Ovary (tissue), 10 donors: ENCODE measurements at places on chromosomes 3 and 15. TPM values are rescaled to one million over a fixed set of nuclear protein-coding genes. Genes with fewer than 3 reads are reported as not detected.

DNA sequence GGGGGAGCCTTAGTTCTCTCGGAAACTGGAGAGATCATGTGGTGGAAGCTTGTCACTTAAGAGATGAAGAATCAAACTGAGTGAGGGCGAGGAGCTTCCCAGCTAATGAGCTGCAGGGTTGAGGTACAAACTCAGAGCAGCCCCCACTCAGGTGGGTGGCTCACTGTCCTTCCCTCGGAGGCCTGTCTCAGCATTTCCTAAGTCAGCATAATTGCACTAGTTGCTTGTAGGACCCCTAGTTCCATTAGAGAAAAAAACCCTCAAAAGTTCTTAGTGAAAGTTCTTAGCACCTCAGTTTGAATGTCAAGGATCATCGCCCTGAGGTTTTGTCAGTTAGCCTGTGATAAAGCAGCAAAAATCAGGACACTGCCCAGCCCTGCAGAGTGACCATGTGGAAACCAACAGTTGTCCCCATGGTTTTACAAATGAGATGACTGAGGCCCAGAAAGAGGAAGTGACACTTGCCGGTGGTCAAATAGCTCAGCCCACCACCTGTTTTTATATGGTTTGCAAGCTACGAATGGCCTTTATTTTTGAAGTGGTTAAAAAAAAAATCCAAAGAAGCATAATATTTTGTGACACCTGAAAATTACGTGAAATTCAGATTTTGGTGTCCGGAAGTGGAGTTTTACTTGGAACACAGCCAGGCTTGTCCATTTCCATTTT is 11.9 kb downstream of the SMAD6 start:
- H3K27ac ChIP-seq, result no peak overlapping the region
- H3K36me3 ChIP-seq, result no peaks in the 10 kb centered on the region
- no peak overlapping the region for H3K4me3 ChIP-seq
- no peaks in the 10 kb centered on the region for H3K27me3 ChIP-seq
- no peak for DNase-seq

DNA sequence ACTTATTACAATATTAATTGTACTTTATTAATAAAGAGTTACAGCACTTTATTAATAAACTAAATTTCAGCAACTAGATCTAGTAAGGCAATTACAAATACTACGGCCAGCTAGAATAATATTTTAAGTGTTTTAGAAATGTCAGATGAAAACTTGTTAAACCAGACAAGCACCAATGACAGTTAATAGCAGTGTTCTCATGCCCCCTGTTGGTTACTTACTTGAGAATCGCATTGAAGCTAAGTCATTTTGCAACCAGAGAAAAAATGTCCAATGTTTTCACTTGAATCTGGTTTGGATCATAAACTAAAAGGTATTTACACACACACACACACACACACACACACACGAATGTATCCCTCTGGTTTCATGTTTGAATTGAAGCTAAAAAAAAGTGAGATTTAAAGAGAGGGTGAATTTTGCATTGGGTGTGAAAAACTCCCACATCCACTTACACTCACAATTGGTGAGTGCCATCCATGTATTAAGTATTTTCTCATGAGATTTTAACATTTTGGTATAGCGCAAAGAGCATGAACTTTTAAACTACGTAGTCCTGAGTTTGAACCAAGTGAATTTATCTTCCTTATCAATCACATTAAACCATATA is 347.7 kb downstream of the ZBBX start:
- no peak overlapping the region for H3K27ac ChIP-seq
- DNase-seq, result no peak
- H3K36me3 ChIP-seq, result no peaks in the 10 kb centered on the region
- no peaks in the 10 kb centered on the region for H3K27me3 ChIP-seq
- no peak overlapping the region for H3K4me3 ChIP-seq
- H3K4me1 ChIP-seq, result no peaks in the 10 kb centered on the region

GRCh38 chr15:51103330-51103729 is 8.6 kb upstream of the TNFAIP8L3 start:
- H3K4me3 ChIP-seq, result no peak overlapping the region
- H3K36me3 ChIP-seq, result no peaks in the 10 kb centered on the region
- no peaks in the 10 kb centered on the region for H3K27me3 ChIP-seq
- no peak for DNase-seq
- H3K27ac ChIP-seq, result no peak overlapping the region

- peak; percentile 19 for DNase-seq
- no peaks in the 10 kb centered on the region for H3K27me3 ChIP-seq
- no peak overlapping the region for H3K4me3 ChIP-seq
These were observed 4.2 kb downstream of the UBAP1L start for GRCh38 chr15:65110676-65111292.

DNA sequence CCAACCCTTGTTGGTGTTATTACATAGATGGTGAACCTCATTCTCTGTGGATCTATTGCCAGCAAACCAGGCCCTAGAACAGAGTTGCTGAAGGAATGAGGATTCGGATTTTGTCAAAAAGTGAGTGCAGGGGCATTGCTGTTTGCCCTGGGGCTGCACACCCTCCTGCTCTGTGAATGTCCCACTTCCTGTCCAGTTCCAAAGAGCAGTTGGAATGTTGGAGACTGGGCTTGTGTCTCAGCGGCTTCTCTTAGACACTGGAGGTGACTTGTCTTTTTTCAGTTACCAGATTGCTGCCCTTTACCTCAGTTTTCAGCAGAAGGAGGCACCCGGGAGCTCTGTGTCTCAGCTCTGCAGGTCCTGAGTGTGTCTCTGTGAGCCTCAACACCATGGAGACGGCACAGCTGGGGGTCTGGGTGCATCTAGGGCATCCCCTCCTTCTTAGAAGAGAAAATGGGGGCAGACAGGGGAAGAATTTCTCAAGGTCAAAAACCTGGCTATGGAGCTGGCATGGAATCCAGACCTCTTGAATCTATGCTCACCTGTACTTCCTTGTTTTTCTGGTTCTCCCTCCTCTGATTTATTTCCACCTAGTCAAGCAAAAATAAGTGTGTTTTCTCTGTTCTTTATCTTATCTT is 46.3 kb downstream of the LIMD1 start:
- H3K27ac ChIP-seq, result no peak overlapping the region
- no peaks in the 10 kb centered on the region for H3K27me3 ChIP-seq
- H3K4me1 ChIP-seq, result peaks cover 4% of the 10 kb centered on the region
- no peak overlapping the region for H3K4me3 ChIP-seq
- DNase-seq, result no peak

DNA sequence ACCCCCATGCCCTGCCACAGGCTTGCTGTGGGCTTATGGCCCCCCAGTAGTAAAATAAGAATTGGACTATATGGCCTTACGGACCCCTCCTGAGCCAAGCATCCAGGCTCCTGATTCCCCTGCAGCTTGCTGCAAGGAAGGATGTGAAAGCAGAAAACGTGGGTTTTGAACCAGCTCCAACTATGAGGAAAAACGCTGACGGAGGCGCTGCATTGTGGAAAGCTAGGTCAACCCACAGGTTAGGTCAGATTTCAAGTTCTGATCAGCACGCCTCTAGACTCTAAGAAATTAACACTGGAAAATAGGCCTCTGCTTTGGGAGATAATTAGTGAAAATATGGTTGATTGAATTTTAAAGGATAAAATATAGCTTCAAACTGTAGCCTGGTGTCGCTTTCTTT is 195.4 kb upstream of the HES1 start:
- no peak for DNase-seq
- H3K4me1 ChIP-seq, result no peaks in the 10 kb centered on the region
- H3K27me3 ChIP-seq, result no peaks in the 10 kb centered on the region
- H3K27ac ChIP-seq, result no peak overlapping the region
- no peak overlapping the region for H3K4me3 ChIP-seq

GRCh38 chr15:31303726-31304648 is 22.6 kb upstream of the KLF13 start:
- no peak for DNase-seq
- no peaks in the 10 kb centered on the region for H3K36me3 ChIP-seq
- no peaks in the 10 kb centered on the region for H3K27me3 ChIP-seq

- DNase-seq, result no peak
- H3K36me3 ChIP-seq, result no peaks in the 10 kb centered on the region
- H3K27me3 ChIP-seq, result no peaks in the 10 kb centered on the region
- no peaks in the 10 kb centered on the region for H3K4me1 ChIP-seq
- no peak overlapping the region for H3K27ac ChIP-seq
These were observed 34.5 kb downstream of the FANCI start for GRCh38 chr15:89278307-89278706.

- H3K4me3 ChIP-seq, result no peak overlapping the region
- H3K27ac ChIP-seq, result no peak overlapping the region
- no peak for DNase-seq
These were observed 56.9 kb upstream of the CSPG5 start for GRCh38 chr3:47635536-47635935.

- no peaks in the 10 kb centered on the region for H3K27me3 ChIP-seq
- no peaks in the 10 kb centered on the region for H3K4me1 ChIP-seq
- no peaks in the 10 kb centered on the region for H3K36me3 ChIP-seq
These were observed at the start of gene HDGFL3 for GRCh38 chr15:83207660-83208366. TSS of gene HDGFL3 (minus strand) at chr15:83207823. CDS start at chr15:83207414, 409 bp downstream.

GRCh38 chr3:151015767-151016477 is 43.4 kb upstream of the CLRN1 start:
- H3K4me1 ChIP-seq, result no peaks in the 10 kb centered on the region
- no peaks in the 10 kb centered on the region for H3K36me3 ChIP-seq
- no peak overlapping the region for H3K27ac ChIP-seq
- no peak overlapping the region for H3K4me3 ChIP-seq

- no peaks in the 10 kb centered on the region for H3K27me3 ChIP-seq
- H3K4me1 ChIP-seq, result peaks cover 2% of the 10 kb centered on the region
- H3K4me3 ChIP-seq, result peak overlapping the region; percentile 93
- no peak for DNase-seq
- H3K27ac ChIP-seq, result no peak overlapping the region
These were observed 632 bp upstream of the COPS2 start for GRCh38 chr15:49155834-49156627.

- no peaks in the 10 kb centered on the region for H3K36me3 ChIP-seq
- no peak for DNase-seq
- H3K4me3 ChIP-seq, result no peak overlapping the region
- H3K27me3 ChIP-seq, result no peaks in the 10 kb centered on the region
These were observed 49.1 kb downstream of the CCK start for GRCh38 chr3:42216931-42217333.

DNA sequence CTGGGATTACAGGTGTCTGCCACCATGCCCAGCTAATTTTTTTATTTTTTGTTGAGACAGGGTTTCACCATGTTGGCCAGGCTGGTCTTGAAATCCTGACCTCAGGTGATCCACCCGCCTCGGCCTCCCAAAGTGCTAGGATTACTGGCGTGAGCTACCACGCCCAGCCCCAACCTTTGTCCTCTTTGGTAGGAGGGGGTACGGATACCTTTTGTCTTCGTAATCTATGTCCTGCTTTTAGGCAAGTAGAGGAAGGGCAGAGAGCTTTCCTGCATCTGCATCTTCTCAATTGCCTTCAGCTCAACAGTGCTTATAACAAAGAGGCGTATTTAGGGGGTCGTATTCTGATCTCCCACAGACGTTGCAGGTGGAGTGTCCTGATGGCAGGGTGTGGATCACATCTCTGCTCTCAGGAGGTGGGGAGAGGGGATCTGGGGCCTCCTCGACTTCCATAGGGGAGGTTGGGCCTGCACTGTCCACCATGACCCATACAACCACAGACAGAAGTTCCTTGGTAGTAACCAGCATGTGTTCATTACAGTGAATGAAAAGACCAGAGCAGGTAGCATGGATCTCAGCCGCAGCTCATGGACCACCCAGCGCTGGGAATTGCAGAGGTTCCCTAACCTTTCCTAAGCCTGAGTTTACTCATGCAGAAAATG is 21.4 kb upstream of the KCTD6 start:
- no peak overlapping the region for H3K27ac ChIP-seq
- H3K36me3 ChIP-seq, result no peaks in the 10 kb centered on the region
- no peaks in the 10 kb centered on the region for H3K4me1 ChIP-seq

- no peaks in the 10 kb centered on the region for H3K27me3 ChIP-seq
- H3K4me1 ChIP-seq, result no peaks in the 10 kb centered on the region
- no peaks in the 10 kb centered on the region for H3K36me3 ChIP-seq
- DNase-seq, result no peak
- H3K27ac ChIP-seq, result no peak overlapping the region
These were observed 160.1 kb upstream of the SATB1 start for GRCh38 chr3:18585004-18585968.

DNA sequence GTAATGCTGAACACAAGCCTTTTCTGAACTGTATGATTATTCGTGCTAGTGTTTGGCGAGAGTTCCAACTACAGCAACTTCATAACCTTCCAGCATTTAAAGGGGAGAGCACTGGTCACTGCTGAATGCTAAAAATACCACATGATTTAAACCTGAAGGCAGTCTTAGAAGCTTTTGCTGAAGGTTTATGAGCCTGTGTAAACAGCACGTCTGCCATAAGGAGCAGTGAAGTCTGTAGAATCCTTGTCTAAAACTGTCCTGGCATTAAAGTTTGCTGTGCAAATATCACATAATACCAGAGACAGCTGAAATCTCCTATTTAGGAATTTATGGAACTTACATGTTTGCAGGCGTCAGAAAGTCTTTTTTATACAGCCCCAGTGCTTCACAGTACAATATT is 5.9 kb downstream of the SATB1 start:
- no peaks in the 10 kb centered on the region for H3K36me3 ChIP-seq
- H3K27ac ChIP-seq, result no peak overlapping the region
- no peak overlapping the region for H3K4me3 ChIP-seq
- H3K4me1 ChIP-seq, result no peaks in the 10 kb centered on the region
- no peak for DNase-seq
- H3K27me3 ChIP-seq, result no peaks in the 10 kb centered on the region

GRCh38 chr15:22952796-22953579 is 27.2 kb downstream of the CYFIP1 start:
- no peaks in the 10 kb centered on the region for H3K27me3 ChIP-seq
- no peak overlapping the region for H3K4me3 ChIP-seq
- H3K27ac ChIP-seq, result no peak overlapping the region
- no peak for DNase-seq
- peaks cover 34% of the 10 kb centered on the region for H3K4me1 ChIP-seq
- no peaks in the 10 kb centered on the region for H3K36me3 ChIP-seq

DNA sequence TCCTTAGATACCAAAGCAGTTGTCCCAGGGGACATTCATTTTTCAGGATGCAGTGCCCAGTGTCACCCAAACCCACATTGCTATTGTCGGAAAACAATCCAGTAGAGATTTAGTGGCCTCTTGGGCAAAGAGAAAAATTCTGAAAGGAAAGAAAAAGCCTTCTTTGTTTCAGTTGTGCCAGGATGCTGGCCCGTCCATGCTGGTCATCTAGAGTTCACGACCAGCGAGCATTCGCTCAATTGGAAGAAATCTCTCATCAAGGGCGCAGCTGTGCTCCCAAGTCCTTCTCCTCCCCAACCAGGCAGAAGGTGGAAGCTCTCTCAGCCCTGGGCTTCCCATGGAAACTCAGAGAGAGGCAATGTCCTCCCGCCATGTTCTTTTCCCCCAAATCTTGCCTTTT is 123.7 kb downstream of the MTHFS start:
- no peak overlapping the region for H3K4me3 ChIP-seq
- no peaks in the 10 kb centered on the region for H3K4me1 ChIP-seq
- no peak overlapping the region for H3K27ac ChIP-seq

- no peak overlapping the region for H3K27ac ChIP-seq
- no peaks in the 10 kb centered on the region for H3K27me3 ChIP-seq
- H3K4me1 ChIP-seq, result no peaks in the 10 kb centered on the region
- DNase-seq, result no peak
- no peak overlapping the region for H3K4me3 ChIP-seq
- no peaks in the 10 kb centered on the region for H3K36me3 ChIP-seq
These were observed 54.0 kb downstream of the DUT start for GRCh38 chr15:48385031-48385830.

Gene TTLL13
- not detected for total RNA-seq

Gene ZNF860
- 1.5 TPM for total RNA-seq

Gene MUSTN1
- total RNA-seq, result 2.3 TPM

Gene TYRO3
- total RNA-seq, result 181 TPM

Gene PLXND1
- total RNA-seq, result 53.8 TPM

Gene PPIB
- total RNA-seq, result 589 TPM

Gene SNX1
- 67.3 TPM for total RNA-seq

Gene ANKUB1
- total RNA-seq, result 0.22 TPM

Gene COX17
- total RNA-seq, result 23.1 TPM

Gene COL7A1
- total RNA-seq, result 8.3 TPM

Gene ILDR1
- total RNA-seq, result 0.89 TPM

Gene KCTD6
- 12.8 TPM for total RNA-seq
